ENCODE measurements at places on chromosomes 7 and 10. TPM values are rescaled to one million over a fixed set of nuclear protein-coding genes. Genes with fewer than 3 reads are reported as not detected.

KAZALD1 gene
- total RNA-seq, result 0.23 TPM

NUTM2E gene
- not detected for total RNA-seq

AEBP1 gene
- total RNA-seq, result 9.7 TPM

FOXP2 gene
- not detected for total RNA-seq

CLDN3 gene
- total RNA-seq, result not detected

HOXA9 gene
- total RNA-seq, result 6.8 TPM

PALD1 gene
- 0.04 TPM for total RNA-seq

ITIH2 gene
- total RNA-seq, result not detected

LMOD2 gene
- not detected for total RNA-seq

ZNF503 gene
- 17.6 TPM for total RNA-seq

MIOS gene
- total RNA-seq, result 19.5 TPM

ELFN1 gene
- 0.23 TPM for total RNA-seq

ERCC6 gene
- total RNA-seq, result 21.7 TPM

VDAC2 gene
- total RNA-seq, result 220 TPM

RPEL1 gene
- 0.04 TPM for total RNA-seq

C10orf105 gene
- not detected for total RNA-seq

GALNT17 gene
- total RNA-seq, result not detected

PON2 gene
- total RNA-seq, result 66.5 TPM

HABP2 gene
- total RNA-seq, result not detected

GNAT3 gene
- total RNA-seq, result not detected

HOXA11 gene
- 1.3 TPM for total RNA-seq

HSPA12A gene
- 3.7 TPM for total RNA-seq

NRF1 gene
- total RNA-seq, result 5.2 TPM

UBTD1 gene
- total RNA-seq, result 28.3 TPM

SUGCT gene
- total RNA-seq, result 36.2 TPM

RHOBTB1 gene
- 1.4 TPM for total RNA-seq

CNNM1 gene
- under 0.01 TPM for total RNA-seq

DPY19L1 gene
- 14.8 TPM for total RNA-seq

CTAGE8 gene
- 3.7 TPM for total RNA-seq

WEE2 gene
- not detected for total RNA-seq

SH2D4B gene
- total RNA-seq, result not detected

SLC39A12 gene
- not detected for total RNA-seq
